NCI-H446 (cell line): ENCODE measurements at places on chromosomes 5 and 9.
A peak's percentile ranks its signal among the peaks of the same experiment; 100 is the strongest.

GRCh38 chr9:26086396-26086795 is 408.2 kb upstream of the TUSC1 start:
- DNase-seq, result no peak

GRCh38 chr9:125361837-125362531 is 100.4 kb downstream of the GAPVD1 start:
- DNase-seq, result no peak

DNA sequence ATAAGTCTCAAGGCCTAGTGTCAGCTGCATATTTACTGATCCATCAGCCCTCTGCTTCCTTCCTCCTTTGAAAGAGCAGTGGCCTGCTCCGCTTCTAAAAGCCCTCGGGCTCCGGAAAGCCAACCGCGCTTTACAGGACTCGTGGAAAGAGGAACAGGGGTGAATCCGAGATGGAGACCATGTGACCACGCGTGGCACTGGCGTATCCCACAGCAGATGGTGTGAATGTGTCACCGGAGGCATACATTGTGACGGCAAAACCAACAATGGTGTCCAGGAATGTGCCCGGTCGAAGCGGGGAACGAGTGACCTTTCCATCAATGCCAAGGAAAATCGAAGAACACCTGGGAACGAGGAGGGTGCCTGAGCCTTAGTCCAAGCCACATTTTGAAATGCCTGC is 484.6 kb downstream of the SPATA31A7 start:
- no peak for DNase-seq

DNA sequence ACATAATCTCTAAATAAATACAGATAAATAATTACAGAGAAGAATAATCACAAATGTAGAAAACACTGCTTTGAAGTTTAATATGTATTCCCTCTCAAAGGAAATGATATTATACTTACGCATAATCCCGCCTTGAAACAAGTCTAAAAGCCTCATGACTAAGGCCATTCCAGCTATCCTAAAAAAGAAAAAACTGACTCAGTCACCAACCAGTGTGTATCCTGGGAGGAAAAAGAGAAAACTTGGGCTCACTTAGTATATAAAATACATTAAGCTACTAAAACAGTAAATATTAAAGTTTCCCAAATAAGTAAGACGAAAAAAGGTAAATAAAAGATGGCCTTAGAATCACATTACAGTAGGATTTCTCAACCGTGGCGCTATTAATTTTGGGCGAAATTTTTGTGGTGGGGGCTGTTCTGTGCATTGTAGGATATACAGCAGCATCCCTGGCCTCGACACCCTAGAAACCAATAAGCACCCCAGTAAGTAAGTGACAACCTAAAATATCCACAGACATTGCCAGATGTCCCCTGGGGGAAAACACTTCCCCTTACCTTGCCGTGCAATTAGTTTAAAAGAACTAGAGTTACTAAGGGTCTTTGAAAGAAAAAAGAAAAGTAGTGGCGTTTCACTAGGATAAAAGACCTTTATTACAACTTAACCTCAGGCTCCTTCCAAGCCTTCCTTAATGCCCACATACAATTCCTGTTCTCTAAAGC is 1.1 kb downstream of the HSPA9 start:
- no peak for DNase-seq

DNA sequence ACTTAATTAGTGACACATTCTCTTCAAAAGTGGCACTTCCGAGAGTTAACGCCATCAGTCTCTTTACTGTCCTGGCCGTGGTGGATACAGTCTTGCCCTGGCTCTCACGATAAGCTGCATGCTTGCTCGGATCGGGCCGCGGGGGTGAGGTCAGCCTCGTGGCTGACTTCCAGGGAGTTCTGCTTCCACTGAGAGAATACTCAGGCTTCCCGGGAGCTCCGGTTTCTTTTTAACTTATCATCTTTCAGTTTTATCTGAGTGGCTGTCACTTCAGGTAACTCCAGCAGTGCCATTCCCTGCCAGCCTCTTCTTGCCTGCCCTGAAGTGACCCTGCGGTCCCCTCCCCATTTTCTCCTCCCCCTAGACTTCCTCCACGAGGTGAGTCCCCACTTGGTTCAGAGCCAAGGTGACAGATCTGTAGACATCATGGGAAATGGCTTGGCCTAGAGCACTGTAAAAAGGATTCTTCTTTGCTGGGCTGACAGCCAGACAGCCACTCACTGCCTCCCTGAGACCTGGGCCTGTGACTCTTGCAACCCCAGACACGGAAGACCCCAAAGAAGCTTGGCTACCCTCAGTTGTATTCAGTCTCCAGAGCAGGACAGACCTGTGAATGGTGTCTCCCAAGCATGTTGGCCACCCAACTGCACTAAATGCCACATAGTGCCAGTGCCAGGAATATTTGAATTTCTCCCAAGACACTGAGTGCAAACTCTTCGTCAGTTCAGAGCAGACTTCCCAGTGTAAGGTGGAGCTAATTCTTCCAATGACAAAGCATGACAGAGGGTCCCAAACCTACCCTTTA is 95.1 kb downstream of the DAPK1 start:
- no peak for DNase-seq

DNA sequence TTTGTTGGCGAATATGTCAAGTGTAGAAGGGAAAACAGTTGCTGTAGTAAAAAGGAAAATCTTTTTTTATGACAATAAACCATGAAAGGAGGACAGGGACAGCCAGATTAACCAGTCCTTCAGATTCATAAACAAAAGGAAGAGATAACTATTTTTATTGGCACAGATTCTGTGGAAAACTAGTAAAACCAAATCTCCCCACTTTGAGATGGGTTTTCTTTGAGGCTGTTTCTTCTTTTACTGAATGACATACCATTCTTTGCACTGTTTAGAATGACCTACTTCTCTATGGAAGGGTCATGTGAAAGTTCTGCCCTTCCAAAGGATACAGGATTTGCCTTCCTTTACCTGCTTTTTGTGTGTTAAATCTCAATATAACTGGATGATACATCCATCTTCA is 13.7 kb downstream of the CAST start:
- DNase-seq, result no peak

DNA sequence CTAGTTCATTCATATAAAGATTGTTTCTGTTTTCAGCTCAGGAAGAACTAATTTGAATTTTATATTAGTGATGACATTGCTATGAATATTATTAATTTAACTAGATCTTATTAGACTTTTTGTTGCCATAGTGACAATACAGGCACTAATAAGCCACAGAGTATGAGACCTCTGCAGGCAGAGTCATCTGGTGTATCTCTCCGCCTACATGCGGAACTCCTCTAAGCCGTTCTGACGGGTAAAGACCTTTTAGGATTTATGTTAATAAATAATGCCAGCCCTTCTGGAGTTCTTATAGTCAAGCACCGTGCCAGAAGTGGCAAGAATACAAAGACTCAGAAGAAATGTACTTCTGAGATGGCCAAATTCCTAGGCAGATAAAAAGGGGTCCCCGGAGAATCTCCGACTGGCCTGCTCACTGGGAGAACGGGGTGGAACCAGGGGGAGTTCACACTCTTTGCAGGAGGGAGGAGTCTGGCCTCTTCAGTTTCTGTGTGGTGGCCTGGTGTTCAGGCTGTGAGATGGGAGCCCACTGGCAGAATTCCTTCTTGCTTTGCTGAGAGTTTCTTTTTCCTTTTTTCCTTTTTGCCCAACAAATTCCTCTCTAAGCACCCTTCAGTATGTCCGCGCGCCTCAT is 85.1 kb upstream of the IL12B start:
- DNase-seq, result no peak

DNA sequence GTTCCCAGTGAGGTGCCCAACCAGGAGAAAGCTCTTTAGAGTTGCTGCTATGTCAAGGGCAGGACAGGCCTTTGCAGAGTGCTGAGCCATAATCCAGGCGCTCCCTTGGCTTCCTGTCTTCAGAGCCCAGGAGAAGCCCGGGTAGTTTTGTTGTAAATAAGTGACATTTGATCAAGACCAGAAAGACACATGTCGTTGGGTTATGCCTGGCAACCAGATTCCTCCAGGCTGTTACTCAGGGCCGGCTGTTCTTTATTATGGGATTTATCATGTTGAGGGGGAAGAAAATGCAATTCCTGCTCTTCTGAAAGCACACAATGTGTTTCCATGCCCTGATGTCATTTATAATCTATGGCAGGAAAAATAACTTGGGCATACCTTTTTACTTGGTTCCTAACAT is 39.3 kb upstream of the SEMA4D start:
- no peak for DNase-seq

DNA sequence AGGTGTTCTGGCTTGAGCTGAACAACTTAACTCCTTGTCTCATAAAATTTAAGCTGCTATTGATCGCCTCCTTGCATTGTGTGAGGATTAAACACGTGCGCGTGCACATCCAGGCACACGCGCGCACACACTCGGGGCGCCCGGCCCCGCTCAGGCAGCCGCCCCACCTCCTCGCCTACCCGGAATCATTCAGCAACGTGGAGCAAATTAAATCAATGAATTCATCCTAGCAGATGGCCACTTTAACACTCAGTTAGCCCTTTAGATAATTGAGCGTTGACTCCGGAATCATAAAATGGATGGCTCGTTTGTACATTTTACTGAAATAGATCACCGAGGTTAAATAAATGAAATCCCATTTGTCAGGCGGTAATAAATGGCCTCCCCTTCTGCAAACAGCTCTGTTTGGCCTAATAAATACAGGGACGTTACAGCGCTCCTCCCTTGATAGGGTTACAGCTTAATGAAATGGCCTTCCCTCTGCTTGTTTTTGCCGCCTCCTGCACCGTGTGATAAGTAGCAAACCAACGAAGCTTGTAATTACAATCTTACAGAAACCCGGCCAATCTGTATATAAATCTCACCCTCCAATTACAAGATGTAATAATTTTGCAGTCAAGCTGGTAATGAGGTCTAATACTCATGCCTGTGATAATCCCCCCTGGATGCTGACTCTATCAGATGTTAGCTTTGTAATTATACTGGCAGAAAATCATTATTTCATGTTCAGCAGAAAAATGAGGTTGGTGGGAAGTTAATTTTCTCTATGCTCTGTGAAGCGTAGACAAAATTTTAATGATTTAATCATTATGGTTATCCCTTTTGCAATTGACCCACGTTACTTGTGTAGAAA is 229.7 kb upstream of the IRX4 start:
- no peak for DNase-seq

- DNase-seq, result peak; percentile 86
Measured at GRCh38 chr9:15135164-15135792, 171.7 kb downstream of the TTC39B start.

- no peak for DNase-seq
Measured at GRCh38 chr5:108820983-108821382, 73.3 kb downstream of the FER start.

DNA sequence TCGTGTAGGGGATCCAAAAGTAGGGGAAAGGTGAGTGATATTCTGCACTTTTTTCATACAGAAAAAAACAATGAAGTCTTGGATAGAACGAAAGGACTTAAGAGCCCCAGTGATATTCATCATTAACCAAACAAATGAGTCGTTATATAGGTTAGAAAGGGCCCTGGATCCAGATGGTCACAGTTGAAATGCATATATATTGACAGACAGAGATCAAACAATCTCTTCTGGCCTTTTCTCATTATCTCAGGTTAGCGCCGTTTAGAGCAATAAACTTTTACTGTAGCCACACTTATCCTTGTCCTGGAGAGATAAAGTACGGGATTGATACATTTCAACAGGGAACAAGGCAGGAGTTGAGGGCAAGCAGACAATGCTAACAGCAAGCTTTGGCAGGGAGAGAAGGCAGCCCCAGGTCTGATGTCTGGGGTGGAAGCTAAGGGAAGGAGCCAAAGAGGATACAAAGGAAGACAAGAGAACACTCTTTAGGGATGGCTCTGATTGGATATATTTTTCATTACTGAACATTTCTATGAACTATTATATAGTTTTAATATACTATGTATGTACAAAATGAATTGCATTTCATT is 77.0 kb downstream of the LIFR start:
- no peak for DNase-seq

- no peak for DNase-seq
Measured at GRCh38 chr5:172929371-172929838, 29.8 kb upstream of the RPL26L1 start.

DNA sequence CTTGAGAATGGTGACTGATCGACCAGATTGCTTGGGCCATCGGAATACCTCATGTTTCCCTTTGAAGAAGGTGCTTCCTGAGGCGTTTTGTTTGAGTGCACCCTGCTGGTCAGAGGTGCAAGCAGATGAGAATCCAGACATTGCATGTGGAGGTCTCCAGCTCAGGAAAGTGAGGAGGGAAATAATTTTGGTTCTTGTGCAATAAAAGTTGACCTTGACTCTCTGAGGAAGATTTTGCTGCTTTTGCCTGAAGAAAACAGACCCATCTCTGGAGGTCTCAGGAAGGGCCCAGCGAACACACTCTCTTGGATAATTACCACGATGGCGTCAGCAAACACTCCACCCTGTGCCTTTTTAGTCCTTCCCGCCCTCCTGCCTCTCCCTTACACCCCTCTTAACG is 69.7 kb downstream of the GRAMD2B start:
- no peak for DNase-seq

DNA sequence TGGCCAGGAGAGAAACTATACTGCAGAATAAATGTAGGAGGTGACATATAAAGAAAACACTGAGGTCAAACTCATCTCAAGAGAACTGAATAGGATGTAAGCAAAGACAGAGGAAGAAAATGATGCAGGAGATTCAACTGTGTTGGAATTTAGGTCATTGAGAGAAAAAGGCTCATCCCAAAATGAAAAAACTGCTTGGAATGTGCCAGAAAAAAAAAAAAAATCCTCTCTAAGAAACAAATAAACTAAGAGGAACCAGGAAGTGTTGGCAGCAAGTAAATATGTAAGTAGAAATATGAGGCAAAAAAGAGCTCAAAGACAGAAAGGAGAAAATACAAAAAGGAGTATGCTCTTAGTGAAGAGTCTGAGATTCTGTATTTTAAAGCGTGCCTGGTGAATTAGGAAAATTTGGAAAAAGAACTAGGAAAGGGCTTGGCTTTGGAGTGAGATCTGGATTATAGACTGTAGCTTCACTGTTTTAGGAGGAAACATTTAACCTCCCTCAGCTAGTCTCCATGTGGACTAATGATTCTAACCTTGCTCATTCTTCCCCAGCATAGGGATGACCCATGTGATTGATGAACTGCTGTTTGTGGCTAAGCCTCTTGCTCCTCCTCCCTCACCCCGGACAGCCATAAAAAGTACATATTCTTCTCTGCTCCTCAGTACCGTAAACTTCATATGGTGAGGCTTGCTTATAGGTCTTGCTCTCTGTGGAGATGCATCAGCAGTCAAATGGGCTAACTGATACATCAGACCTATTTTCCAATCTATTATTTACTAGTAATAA is 185.6 kb upstream of the POU5F2 start:
- DNase-seq, result no peak

DNA sequence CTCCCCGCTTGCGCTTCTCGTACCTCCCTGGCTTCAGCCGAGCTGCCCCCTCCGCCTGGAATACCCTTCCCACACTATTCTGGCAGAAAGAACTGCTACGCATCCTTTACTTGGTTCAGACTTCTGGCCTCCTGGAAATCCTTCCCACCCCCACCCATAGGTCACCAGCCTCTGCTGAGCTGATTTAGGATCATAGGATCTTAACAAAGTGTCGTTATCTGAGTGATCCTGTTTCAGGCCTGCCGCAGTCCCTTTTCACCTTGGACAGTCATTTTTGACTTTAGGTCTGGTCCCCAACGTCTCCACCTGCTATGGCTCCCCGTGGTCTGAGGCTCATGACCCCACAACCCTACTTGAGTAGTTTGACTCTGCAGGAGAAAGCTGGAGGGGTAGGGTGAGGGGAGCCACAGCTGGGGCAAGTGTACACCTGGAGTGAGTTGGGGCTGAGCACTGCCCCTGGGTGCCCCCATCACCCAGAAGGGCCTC is 27.3 kb downstream of the EGR1 start:
- DNase-seq, result no peak
